ENCODE measurements at places on chromosomes 12 and 14.

- DNase-seq = no peak
Measured at GRCh38 chr12:62158461-62159360, 101.5 kb upstream of the USP15 start.

DNA sequence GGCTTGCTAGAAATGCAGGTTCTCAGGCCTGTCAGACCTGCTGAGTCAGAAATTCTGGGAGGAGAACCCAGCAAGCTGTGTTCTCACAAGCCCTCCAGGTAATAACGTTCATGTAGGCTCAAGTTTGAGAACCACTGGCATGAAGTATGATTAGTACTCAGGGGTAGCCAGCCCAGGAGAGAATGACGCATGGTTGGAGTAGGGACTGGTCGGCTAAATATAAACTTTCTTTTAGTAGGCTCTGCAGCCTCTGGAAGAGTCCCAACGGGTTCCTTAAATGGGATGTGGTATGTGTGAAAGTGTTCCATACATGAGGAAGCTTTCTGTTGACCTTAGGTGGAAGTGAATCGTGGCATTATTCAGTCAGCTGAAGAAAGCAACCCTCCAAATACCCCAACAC lies 209.3 kb downstream of the SLC41A2 start:
- peak; percentile 70 for DNase-seq

- DNase-seq = no peak
Measured at GRCh38 chr14:91493169-91493568, 16.9 kb downstream of the PPP4R3A start.

DNA sequence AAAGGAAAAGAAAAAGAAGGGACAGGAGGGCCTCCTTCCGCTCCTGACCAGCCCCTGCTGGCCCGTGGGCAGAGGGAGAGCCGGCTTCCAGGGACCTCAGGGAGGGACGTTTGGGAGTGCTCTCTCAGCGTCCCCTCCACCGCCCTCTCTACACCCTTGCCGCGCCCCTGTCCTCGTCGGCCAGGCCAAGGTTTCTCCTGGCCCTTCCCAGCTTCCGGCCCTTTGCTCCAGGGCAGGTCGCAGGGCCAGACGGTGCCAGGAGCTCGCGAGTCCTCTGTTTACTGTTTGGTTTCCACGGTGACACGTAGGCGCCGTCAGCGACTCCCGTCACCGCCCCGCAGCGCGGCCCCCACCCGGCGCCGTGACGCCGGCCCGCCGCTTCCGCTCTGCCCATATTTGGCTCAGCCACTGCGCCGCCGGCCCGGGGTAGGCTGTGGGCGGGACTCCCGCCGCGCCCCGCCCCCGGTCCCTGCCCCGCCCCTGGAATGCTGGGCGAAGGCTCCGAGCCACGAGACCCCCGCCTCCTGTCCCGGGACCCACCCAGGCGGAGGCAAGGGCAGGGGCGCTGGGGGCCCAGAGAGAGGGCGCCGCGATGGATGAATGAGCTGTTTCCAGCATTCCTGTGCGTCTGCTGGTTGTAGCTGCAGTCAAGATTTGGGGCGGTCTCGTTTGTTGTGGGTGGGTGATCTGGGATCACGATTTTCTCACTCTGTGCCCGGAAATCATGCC lies 15.5 kb downstream of the FOS start:
- DNase-seq = peak; percentile 95

- no peak for DNase-seq
Measured at GRCh38 chr14:66022526-66022925, 463.6 kb upstream of the CCDC196 start.

GRCh38 chr12:47731723-47732122 lies 6.4 kb upstream of the ENDOU start:
- DNase-seq = no peak

- DNase-seq = peak; percentile 99
Measured at GRCh38 chr12:69987579-69988091, 162.6 kb downstream of the MYRFL start.
